ENCODE measurements at places on chromosomes 3 and 15. TPM values are rescaled to one million over a fixed set of nuclear protein-coding genes. Genes with fewer than 3 reads are reported as not detected.

SAMMSON gene
- not detected for total RNA-seq

CCK gene
- total RNA-seq = not detected

ROPN1 gene
- total RNA-seq = not detected

MB21D2 gene
- 3.5 TPM for total RNA-seq

ISLR2 gene
- total RNA-seq = 1.7 TPM

TF gene
- 2.3 TPM for total RNA-seq

LIPH gene
- total RNA-seq = 0.92 TPM

ZNF860 gene
- total RNA-seq = 3.1 TPM

LNP1 gene
- total RNA-seq = 1.6 TPM

GABRR3 gene
- not detected for total RNA-seq

FAM81A gene
- 2.1 TPM for total RNA-seq

LDHAL6B gene
- total RNA-seq = not detected

TUSC7 gene
- total RNA-seq = not detected

CCDC9B gene
- 18.0 TPM for total RNA-seq

PARP15 gene
- 60.3 TPM for total RNA-seq

SHISA5 gene
- 227 TPM for total RNA-seq

SI gene
- not detected for total RNA-seq

ZPLD1 gene
- total RNA-seq = not detected

XPC gene
- 51.2 TPM for total RNA-seq

CHRM5 gene
- not detected for total RNA-seq

SMCO1 gene
- not detected for total RNA-seq

SECISBP2L gene
- total RNA-seq = 58.7 TPM

VIPR1 gene
- total RNA-seq = 6.8 TPM

ARGFX gene
- total RNA-seq = not detected

WDR5B gene
- total RNA-seq = 7.8 TPM

CHDH gene
- 2.2 TPM for total RNA-seq

ERC2 gene
- 1.1 TPM for total RNA-seq

DOCK3 gene
- 0.60 TPM for total RNA-seq

CIDEC gene
- total RNA-seq = not detected

MUSTN1 gene
- 4.1 TPM for total RNA-seq

LEKR1 gene
- 7.5 TPM for total RNA-seq
